ENCODE measurements at places on chromosomes 1 and 21.

GRCh38 chr1:222975472-222976122 is 160.8 kb downstream of the DISP1 start:
- no peak for DNase-seq

GRCh38 chr1:168482106-168482505 is 61.7 kb downstream of the XCL2 start:
- peak; percentile 55 for DNase-seq

DNA sequence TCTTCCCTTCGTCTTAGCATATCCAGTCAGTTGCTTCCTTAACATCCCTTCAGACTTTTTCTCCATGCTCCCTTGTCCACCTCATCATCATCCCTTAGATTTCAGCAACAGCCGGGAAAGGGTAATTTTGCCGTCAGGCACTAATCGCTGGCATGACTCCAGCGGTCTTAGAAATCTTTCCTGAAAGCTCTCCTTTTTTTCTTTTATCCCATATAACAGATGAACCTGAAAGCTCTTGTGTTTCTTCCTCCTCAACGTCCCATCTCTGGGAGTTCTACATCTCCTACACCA is 10.4 kb upstream of the BOLA1 start:
- no peak for DNase-seq

- peak; percentile 52 for DNase-seq
Observed at GRCh38 chr1:243343970-243344937, 88.4 kb downstream of the SDCCAG8 start.

DNA sequence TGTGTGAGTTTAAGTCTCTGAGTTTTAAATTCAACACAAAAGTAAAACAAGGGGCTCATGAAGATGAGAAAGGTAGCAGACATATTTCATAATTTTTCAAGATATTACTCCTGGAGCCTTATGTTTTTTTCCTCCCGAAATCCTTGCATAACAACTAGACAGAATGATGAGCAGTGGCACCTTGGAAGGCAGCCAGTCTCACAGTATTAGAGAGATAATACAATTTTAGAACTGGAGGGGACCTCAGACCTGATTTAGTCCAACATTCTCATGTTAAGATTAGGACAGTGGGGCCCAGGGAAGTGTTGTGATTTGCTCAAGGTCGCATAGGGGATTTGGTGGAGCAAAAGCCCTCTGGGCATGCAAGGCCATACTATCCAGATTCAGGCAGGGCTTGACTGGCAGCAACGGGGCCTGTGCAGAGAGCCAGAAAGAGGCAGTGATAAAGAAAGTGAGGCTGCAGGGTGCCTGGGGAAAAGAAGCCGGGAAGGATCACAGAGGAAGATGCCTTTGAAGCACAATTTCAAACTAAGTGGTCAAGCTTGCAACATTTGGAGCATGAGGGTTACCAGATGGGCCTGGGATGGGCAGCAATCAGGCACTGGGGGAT is 31.4 kb upstream of the BCL9 start:
- no peak for DNase-seq

- no peak for DNase-seq
Observed at GRCh38 chr1:147189514-147189913, 17.2 kb upstream of the PRKAB2 start.

- no peak for DNase-seq
Observed at GRCh38 chr21:41559658-41560631, 52.0 kb upstream of the TMPRSS2 start.

GRCh38 chr1:226603022-226603857 is 54.7 kb downstream of the STUM start:
- no peak for DNase-seq

GRCh38 chr1:153552335-153552734 is 3.3 kb upstream of the S100A3 start:
- DNase-seq = no peak

- peak; percentile 63 for DNase-seq
Observed at GRCh38 chr1:62082456-62083363, 111.9 kb upstream of the L1TD1 start.

GRCh38 chr1:7784492-7785071 is 491 bp downstream of the PER3 start:
- DNase-seq = no peak

DNA sequence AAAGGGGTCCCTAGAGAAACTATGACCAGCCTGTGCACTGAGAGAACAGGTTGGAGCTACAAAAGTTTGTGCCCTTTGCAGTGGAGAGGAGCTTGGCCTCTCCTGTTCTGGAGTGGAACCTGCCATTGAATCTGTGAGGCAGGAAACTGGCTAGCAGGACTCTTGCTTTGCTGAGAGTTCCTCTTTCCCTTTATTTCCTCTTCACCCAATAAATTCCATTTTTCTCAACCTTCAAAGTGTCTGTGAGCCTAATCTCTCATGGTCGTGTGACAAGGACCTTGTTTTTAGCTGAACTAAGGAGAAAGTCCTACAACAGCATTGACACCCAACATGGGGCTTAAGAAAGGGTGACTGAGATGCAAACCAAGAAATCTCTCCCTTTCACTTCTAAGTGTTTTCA is 42.7 kb upstream of the FASLG start:
- no peak for DNase-seq

GRCh38 chr1:2833454-2834145 is 32.1 kb upstream of the TTC34 start:
- DNase-seq = no peak

GRCh38 chr1:241167121-241167630 is 189.8 kb downstream of the RGS7 start:
- no peak for DNase-seq

GRCh38 chr1:14970799-14971141 is 182.8 kb upstream of the TMEM51 start:
- DNase-seq = no peak

GRCh38 chr1:46526691-46527291 is 24.7 kb downstream of the KNCN start:
- peak; percentile 66 for DNase-seq

DNA sequence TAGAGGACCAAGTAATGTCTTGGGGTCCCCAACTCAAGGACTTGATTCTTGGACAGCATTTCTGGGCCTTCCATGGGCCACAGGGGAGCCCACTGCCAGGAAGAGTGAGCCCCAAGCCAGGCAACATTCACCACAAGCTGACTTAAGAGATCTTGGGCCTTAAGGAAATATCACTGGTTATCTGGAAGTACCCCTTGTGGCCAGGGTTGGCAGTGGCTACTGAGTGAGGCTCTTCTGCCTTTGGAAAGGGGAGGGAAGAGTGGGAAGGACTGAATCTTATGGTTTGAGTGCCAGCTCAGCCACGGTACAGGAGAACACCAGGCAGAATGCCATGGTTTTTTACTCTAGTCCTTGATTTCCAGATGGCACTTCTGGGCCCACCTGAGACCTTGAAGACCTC is 228.9 kb upstream of the RGS18 start:
- no peak for DNase-seq

GRCh38 chr21:19507682-19508260 is 1104.2 kb upstream of the TMPRSS15 start:
- DNase-seq = peak; percentile 49

DNA sequence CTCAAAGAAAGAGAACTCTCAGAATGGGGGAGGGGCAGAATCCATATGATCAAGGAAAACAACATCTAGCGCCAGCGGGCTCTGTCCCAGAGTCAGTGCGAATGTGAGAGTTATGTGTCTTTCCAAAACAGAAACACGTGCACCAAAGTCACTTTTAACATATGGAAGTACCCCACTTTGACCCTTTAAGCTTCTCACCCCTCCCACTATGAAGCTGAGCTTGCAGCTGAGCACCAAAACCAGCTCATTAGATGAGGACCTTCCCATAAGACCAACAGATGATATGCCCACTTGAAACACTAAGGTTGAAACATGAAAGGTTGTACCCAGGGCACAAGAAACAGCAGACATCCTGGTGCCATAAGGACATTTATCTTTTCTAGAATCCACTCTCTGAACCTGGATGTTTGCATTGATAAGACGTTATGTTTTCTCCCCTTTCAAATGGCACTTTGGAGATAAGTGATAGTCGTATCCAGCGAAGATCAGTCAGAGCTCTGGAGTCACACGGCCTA is 171.0 kb downstream of the TGFBR3 start:
- no peak for DNase-seq

DNA sequence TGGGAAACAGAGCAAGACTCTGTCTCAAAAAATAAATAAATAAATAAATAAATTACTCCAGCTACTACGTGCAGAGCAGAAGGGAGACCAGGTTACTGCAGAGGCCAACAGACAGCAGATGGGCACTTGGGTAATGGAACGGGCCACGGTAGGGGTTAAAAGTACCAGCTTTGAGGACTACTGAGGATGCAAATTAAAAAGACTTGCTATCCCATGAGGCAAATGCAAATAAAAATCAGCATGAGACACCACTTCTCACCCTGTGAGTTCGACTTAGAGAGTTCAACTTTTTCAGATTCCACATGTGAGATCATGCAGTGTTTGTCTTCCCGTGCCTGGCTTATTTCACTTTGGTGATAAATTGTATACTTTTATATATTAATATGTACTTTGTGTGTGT is 6.6 kb downstream of the SLC2A5 start:
- DNase-seq = no peak

DNA sequence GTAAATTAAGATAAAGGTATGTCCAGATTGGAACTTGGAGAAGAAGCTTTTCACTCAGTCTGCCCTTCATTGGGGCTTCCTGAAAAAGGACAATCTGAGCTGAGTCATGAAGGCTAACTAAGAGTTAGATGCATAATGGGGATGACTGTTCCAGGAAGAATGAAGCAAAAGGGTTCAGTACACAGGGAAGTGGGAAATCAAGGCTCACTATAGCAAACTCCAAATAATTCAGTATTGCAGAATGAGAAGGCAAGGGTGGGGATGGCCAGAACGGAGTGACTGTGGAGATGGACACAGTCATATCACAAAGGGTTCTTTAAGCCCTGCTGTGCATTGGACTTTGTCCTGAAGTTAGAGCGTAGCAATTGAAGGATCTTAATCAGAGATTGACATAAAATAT is 158.3 kb downstream of the FGGY start:
- no peak for DNase-seq

GRCh38 chr1:85440612-85441011 is 24.3 kb downstream of the DDAH1 start:
- DNase-seq = no peak

- DNase-seq = no peak
Observed at GRCh38 chr1:247164694-247165093, 7.1 kb downstream of the ZNF124 start.

DNA sequence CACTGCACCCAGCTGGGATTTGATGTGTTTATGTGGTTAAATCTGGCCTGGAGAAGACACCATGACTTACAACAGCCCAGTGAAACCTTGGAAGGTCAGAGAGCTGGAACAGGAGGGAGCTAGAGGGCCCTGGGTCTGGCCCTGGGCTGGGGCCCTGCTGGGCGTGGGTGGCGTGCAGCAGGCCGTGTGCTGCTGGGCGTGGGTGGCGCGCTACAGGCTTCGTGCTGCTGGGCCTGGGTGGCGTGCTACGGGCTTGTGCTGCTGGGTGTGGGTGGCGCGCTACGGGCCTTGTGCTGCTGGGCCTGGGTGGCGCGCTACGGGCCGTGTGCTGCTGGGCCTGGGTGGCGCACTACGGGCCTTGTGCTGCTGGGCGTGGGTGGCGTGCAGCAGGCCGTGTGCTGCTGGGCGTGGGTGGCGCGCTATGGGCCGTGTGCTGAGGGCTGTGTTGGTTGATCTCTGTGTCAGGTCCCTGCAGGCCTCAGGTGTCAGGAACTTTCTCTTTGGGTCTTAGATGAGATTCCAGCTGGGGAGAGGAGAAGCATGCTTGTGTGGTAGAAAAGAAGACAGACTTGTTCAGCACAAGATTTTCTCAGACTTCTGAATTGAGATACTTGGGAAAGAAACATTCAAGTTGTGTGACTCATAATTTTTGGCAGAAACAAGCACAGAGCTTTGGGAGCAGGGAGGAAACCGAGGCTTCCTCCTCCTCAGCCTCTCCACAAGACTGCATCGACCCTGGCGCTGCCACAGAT is 66.0 kb downstream of the COL18A1 start:
- no peak for DNase-seq

DNA sequence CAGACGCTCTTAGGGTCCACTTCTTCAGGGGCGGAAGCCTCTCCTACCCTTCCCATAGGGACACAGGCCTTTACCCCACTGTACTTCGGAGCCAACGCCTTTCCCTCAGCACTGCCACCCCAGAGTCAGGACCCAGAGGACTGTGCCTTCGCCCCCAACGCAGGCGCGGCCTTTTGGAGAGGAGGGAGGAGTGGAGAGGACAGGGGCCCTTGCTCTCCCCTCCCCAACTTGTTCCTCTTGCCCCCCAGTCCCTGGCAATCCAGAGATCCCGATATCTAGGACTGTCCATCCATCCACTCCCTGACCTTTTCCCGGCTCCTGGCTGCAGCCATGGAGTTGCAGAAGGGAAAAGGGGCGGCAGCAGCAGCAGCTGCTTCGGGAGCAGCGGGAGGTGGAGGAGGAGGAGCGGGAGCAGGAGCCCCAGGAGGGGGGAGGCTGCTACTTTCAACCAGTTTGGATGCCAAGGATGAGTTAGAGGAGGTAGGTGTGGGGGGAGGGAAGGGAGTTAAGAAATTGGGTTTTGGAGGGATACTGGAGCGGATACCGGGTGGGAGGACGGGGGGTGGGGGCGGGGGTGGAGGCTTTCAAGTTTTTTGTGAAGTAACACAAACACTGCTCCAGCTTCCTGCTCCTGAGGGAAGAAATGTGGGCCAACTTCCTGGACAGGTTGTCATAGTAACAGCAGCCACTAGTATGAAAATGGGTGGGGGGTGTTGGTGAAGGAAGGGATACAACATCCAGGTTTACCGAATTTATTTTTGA is 636 bp downstream of the INTS3 start:
- DNase-seq = peak; percentile 49

- DNase-seq = no peak
Observed at GRCh38 chr1:231630558-231631205, 4.1 kb downstream of the DISC1 start.
